ENCODE measurements at places on chromosomes 7 and 10. TPM values are rescaled to one million over a fixed set of nuclear protein-coding genes. Genes with fewer than 3 reads are reported as not detected.
A peak's percentile ranks its signal among the peaks of the same experiment; 100 is the strongest.

Gene IDE
- total RNA-seq, result 25.2 TPM

Gene ADAP1
- 45.3 TPM for total RNA-seq

Gene ASB10
- not detected for total RNA-seq

Gene TSPAN12
- 44.2 TPM for total RNA-seq

Gene PNLIPRP1
- total RNA-seq, result 1.7 TPM

DNA sequence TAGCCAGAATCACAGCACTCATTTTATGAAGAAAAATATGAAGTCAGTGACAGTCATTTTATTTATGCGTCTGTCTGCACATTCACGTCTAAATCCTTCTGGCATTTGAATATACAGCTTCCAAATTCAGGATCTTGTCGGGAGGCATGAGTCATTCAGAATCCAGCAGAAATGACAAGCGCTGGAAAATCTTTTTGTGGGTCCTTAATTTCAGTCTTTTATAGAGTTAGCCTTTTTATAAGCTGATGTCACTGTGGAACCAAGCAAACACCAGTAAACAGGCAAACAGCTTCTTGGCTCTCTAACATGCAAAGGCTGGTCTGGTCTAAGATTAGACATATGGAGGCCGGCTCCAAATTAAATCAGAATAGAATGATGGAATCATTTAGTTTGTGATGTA, 388.2 kb upstream of the TEX47 start:
- no peak for DNase-seq

DNA sequence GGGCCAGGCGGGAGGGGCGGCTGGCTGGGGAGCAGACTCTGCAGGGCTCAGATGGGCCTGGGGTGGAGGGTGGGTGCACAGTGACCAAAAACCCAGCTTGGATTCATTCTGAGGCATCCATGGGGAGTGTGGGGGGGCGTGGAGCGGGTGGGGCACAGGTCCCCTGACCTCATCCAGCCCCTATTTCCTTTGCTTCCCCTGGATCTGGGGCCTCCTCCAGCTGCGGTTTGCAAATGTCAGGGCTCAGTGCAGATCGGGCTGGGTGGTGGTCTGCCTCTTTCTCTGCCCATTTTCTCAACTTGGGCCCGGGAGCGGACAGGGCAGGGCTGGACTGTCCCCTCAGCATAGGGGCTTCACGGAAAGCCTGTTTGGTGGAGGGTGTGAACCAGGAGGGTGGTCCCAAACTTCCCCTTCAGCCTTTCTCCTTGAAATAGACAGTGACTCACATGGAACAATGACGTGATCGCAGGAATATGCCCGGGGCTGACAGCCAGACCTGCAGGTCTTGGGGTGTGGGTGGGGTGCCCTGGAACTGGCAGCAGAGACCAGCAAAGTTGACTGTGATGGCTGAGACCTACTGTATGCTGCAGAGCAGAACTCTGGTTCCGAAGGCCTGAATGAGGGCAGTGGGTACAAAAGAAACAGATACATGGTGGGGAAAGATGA, 72.9 kb upstream of the PODXL start:
- DNase-seq, result peak; percentile 67

Gene TMEM270
- total RNA-seq, result not detected

GRCh38 chr7:47663851-47664250, 81.9 kb upstream of the TNS3 start:
- DNase-seq, result no peak

Gene FOXI2
- not detected for total RNA-seq

Gene JAKMIP3
- total RNA-seq, result 0.26 TPM

Gene CALHM3
- total RNA-seq, result not detected

DNA sequence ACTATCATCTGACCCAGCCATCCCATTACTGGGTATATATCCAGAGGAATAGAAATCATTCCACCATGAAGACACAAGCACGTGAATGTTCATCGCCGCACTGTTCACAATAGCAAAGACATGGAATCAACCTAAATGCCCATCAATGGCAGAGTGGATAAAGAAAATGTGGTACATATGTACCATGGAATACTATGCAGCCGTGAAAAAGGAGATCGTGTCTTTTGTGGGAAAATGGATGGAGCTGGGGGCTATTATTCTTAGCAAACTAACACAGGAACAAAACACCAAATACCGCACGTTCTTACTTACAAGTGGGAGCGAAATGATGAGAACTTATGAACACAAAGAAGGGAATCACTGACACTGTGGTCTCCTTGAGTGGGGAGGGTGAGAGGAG, 9.8 kb upstream of the KNDC1 start:
- no peak for DNase-seq

Gene C10orf143
- total RNA-seq, result 5.4 TPM

Gene CHAT
- total RNA-seq, result not detected

- DNase-seq, result no peak
Measured at GRCh38 chr7:84274029-84274638, 79.5 kb upstream of the SEMA3A start.

DNA sequence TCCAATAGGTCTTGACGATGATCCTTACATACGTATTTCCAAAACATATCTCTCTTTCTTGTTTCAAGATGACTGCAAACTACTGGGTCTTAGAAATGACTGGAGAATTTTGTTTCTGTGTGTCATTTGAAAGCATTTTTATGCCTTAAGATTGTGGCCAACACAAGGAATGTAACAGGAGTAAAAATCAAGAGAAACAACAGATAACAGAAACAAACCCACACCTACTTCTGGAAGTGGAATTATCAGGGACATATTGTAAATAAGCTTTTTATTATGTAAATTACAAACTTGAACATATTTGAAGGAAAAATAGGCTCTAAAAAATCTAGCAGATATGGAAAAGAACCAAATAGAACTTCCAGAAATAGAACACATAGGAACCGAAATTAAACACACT, 195.6 kb downstream of the CYP26A1 start:
- no peak for DNase-seq

DNA sequence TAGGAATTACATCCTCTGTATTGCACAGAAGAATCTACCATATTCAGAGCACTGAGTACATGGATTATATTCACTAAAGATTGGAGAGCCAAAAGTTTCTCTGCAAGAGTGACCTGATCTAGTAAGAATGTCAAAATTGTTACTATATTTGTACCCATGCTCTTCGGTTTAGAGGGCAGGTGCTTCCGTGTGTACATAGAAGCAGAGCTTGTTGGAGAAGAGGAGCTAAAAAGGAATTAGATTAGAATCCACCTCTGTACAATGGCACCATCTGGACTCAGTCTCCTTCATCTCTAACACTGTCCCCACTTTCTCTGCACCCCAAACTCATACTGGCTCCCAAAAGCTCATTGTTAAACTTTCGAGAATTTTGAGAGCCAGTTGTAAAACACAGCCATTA, 8.3 kb downstream of the CALD1 start:
- DNase-seq, result no peak

Gene GLCCI1
- 240 TPM for total RNA-seq

Gene WNT2
- 7.7 TPM for total RNA-seq

DNA sequence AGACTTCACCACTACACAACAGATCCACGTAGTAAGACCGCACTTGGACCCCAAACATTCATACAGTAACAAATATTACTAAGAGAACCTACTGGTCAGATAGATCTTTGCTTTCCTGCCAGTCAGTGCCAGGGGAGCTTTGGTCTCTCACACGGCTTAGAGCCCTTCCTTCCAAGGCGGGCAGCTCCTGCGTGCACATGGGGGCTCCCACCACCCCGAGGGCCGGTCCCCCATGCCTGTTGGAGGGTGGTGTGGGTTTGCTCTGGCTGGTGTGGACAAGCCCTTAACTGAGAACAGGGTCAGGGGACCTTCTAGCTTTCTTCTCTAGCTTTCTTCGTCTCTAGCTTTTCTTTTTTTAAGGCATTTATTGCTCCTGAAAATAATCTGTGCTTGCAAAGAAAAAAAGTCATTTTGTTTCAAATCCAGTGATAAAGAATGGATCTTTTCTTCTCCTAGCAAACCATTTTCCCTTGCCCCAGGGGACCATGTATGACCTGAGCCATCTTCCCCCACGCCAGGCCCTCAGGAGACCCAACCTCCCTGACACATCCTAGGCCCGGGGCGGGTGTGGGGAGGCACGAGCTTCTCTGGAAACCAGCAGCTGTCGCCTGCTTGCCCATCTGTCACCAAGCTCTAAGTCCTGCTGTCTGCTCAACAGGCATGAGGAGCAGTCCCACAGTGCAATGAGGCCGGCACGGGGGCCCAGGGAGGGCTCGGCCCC, 591.1 kb downstream of the PTPRN2 start:
- no peak for DNase-seq

Gene CCDC172
- total RNA-seq, result not detected

DNA sequence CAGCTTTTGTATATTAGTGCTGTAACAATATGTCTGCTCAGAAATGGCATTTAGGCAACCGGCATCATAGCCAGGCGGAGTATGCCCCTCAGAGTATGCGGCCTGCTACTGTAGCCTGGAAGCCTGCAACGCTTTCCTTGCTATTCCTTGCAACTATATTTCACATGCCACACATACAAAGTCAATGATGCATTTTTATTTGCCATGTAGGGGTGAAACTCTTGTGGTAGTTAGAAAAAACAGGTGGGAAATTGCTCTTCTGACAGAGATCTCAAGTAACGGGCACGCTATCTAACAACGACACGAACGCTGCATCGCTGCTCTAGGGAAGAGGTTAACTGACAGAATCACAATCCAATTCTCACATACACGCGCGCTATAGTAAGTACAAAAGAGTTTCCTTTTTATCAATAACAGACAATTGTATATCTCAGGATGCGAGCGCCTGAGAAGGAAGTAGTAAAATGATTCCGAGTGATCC, 5.9 kb downstream of the EBF3 start:
- DNase-seq, result no peak

GRCh38 chr10:44682507-44682906, 228.6 kb upstream of the TMEM72 start:
- DNase-seq, result no peak

DNA sequence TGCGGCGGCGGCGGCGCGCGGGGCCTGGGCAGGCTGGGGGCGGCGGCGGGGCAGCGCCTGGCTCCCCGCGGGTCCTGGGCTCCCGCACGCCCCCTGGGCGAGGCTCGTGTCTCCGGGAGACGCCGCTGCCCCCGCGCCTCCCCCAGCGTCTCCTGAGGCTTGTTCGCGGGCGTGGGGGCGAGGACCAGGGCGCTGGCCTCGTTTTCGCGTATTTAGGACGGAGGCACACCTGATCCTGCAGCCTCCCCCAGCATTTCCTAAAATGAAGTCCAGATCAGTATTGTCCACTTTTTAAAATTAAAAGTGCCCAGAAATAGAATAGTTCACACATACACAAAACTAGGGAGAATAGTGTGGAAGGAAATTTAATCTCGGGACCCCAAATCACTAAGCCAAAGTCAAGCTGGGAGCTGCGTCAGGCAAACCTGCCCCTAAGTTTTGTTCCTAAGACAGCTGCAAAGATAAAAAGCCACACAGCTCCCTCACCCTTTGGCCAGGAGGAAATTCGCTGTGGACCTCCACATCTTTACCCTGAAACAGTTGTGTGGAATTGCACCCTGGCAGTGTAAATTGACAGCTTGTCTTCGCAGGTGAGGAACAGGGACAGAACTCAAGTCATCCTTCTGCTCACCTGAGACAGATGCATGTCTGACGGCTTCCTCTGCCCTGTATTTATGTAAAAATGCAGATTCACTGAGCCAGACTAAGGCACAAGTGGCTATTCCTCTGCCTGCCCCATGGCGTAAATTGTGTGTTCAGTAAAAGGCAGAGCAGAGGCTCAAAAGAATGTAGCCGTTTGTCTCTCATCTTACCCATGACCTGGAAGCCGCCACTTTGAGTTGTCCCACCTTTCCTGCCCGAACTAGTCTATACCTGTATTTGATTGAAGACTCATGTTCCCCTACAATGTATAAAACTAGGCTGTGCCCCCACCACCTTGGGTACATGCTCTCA, 740 bp downstream of the GALNT11 start:
- DNase-seq, result no peak

GRCh38 chr10:93718937-93719725, 16.7 kb upstream of the FRA10AC1 start:
- no peak for DNase-seq

DNA sequence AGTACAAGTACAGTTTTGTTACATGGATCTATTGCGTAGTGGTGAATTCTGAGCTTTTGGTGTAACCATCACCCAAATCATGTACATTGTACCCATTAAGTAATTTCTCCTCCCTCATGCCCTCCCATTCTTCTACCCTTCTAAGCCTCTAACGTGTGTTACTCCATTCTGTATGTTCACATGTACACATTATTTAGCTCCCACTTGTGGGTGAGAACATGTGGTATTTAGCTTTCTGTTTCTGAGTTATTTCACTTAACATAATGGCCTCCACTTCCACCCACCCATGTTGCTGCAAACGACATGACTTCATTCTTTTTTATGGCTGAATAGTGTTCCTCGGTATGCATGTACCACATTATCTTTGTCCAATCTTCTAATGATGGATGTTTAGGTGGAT, 251.3 kb downstream of the CAMK1D start:
- DNase-seq, result no peak

- DNase-seq, result no peak
Measured at GRCh38 chr7:107579554-107579884, 527 bp upstream of the BCAP29 start.

DNA sequence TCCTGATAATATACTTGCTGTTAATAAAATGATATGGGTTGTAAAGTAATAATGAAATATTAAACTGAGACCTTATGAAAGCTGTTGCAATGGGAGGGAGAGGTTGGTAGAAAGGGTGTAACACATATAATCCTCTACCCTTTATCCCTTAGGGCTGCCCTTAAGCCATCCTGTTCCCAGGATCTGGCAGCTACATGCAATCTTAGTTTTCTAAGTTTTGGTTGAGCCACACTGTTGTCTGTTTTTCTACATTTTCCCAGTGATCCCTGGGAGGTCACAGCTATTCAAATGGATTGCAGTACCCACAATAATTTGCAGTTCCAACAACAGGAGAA, 6.3 kb downstream of the COA1 start:
- DNase-seq, result no peak

- DNase-seq, result no peak
Measured at GRCh38 chr7:112266595-112267270, 60.2 kb downstream of the ZNF277 start.

Gene COL17A1
- 1.2 TPM for total RNA-seq

DNA sequence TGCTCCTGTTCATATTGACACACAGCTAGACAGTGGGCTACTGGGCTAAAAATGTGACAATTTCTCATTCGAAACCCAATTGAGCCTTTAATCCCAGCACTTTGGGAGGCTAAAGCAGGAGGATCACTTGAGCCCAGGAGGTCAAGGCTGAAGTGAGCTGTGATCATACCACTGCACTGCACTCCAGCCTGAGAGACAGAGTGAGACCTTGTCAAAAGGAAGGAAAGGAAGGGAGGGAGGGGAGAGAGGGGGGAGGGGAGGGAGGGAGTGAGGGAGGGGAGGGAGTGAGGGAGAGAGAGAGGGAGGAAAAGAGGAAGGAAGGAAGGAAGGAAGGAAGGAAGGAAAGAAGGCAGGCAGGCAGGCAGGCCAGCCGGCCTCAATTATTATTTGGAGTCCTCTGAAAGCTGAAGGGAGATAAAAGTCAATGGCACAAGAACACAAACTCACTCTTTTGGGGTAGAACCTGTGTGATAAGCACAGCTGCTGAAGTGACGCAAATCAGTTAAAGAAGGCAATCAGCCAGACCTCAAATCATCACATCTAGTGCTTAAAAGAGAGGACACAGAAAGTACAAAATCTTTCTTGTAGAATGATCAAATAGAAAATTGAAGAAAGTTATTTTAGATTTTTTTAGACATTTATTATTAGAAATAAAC, 98.1 kb downstream of the CCDC71L start:
- DNase-seq, result no peak

- DNase-seq, result no peak
Measured at GRCh38 chr10:72096115-72097000, 8.0 kb upstream of the SPOCK2 start.

Measured in upper lobe of left lung (tissue), 6 donors.